Stimulated activated CD8-positive, alpha-beta memory T cell treated with anti-CD3 and anti-CD28 coated beads, Interleukin-4, amount 100 ng/mL, for 4 hours (primary cell): ENCODE measurements at places on chromosomes 3 and 15.

- no peak for DNase-seq
Observed at GRCh38 chr3:89289574-89290190, 182.3 kb downstream of the EPHA3 start.

DNA sequence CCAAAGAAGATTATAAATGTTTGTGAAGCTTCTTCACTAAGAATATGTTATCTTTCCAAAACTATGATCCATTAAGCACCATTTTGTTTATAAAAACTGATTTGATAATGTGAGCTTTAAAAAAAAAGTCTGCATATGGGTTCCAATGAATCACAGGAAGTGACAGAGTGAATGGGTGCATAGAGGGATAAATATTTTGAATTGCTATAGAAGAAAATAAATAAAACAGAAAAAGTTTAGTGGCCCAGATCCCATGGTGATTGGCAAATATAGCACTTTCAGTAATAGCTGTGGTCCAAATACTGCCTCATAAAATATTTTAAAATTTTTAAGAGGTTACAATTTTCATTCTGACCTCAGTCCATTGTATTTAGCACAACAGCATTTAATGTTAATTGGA is 19.2 kb downstream of the CPA3 start:
- no peak for DNase-seq

GRCh38 chr15:90513448-90513847 is 16.3 kb upstream of the CRTC3 start:
- DNase-seq = no peak

GRCh38 chr15:34760909-34761308 is 6.1 kb upstream of the GJD2 start:
- DNase-seq = no peak

DNA sequence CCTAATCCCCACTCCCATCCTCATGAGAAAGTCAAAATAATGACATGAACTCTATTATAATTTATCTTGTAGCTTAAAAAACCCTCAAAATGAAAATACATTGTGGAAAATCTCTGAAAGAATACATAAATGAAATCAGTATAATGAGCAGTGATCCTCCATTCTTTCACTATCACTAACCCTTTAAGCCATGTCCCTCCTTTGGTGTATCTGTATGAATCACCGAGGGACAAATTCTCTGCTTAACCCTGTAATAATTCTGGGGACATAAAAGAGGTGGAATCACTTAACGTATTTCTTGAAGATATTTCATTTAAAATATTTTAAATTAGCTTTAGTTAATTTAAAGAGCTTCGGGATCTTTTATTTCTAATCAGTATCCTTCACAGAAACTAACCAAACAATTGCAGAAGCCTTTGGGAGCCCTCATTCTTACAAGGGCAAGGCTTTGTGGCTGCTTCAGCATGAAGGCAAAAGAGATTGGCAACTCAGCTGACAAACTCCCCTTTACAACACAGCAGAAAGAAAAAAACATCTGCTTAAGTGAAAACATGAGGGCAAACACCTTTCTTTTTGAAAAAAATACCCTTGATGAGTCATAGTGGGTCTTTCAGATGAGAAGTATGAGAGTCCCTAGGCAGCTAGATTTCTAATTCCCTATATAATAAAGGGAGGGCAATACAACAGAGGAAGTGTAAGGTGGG is 44.0 kb upstream of the ALCAM start:
- no peak for DNase-seq

GRCh38 chr3:61114316-61114953 is 136.8 kb downstream of the FHIT start:
- DNase-seq = no peak

GRCh38 chr3:150367757-150368156 is 40.3 kb upstream of the TSC22D2 start:
- DNase-seq = no peak

DNA sequence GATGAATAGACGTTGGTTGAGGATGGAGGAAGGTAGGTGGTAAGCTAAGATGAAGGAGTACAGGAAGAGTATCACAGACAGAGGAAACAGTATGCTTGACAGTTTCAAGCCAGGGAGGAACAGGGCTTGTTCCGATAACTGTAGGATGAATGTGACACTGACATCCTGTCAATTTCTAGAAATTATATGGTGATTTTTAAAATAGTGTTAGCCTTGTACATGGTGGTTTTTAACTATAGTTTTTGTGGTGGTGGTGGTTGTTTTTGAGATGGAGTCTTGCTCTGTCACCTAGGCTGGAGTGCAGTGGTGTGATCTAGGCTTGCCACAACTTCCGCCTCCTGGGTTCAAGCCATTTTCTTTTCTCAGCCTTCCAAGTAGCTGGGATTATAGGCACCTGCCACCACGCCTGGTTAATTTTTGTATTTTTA is 92.8 kb downstream of the FNDC3B start:
- no peak for DNase-seq

DNA sequence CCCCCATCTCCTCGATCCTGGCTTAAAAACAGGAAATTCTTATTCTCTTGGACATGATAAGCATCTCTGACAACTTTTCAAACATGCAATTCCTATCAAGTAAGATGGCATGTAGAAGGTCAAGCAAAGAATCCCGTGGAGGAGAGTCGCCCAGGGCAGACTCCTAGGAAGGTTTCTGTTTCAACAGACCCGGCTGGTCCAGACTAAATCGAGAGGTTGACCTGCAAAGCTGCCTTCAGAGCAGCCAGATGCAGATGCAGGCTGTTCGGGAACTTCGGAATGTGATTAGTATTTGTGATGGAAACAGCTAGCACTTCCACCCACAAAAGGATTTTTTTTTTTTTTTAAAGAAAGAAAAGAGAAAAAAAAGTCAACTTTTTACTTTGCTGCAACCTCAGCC is 216.8 kb downstream of the NR1D2 start:
- DNase-seq = no peak

DNA sequence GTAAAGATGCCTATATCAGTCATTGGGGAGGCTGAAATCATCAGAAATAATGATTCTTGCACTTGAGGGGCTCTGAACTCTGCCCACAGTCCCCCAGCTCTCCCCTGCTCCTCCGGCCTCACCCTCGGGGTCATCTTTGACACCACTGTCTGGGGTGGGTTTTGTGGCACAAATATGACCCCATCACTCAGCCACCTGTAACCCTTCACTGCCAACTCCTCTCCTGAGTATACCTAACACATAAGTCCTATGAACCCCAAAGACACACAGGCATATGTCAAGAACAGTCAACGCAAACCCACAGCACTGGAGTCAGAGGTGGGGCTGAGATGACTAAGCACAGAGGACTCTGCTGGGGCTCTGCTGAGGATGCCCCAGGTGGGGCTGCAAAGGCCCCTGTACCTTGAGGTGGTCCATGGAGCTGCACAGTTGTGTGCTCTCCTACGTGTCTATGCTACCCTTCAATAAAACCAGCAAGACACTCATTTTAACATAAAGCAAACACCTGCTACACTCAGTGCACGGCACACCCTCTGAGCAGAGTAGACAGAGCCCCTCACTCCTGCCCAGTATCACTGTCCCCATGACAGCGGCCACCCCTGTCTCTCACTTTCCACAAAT is 29.9 kb downstream of the SLC41A3 start:
- DNase-seq = no peak

GRCh38 chr3:195180490-195181112 is 90.4 kb downstream of the XXYLT1 start:
- DNase-seq = no peak

DNA sequence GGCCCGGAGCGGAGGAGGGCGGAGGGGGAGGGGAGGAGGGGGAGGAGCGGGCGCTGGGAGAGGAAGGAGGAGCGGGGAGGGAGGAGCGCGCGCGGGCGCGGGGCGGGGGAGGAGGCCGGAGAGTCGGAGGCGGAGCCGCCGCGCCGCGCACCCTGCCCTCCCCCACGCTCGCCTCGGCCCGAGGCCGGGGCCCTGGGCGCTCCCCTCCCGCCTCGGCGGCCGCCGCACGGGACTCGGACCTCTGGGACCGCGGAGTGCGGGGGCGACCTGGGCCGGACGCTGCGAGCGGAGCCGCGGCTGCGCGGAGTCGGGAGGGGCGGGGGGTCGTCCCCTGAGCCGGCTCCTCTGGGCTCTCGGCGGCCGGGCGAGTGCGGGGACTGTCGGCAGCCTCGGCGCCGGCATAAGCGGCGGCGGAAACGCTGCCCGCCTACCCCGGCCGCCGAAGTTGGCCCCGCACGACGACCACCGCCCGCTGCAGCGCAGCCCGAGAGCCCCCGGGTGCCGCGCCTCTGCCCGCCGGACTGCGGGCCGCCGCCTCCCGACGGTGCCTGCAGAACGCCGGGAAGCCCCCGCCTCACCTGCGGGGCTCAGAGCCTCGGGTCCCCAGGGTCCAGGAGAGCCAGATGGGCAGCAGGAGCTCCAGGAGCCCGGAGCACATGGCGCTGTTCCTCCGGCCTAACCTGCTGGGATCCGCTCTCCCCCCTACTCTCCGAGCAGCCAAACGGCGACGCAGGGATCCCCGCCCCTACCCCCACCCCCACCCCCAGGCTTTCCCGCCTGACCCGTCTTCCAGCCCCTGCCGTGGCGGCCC is 406 bp upstream of the GABRB3 start:
- no peak for DNase-seq

- DNase-seq = no peak
Observed at GRCh38 chr15:57640930-57641682, 49.4 kb downstream of the MYZAP start.

DNA sequence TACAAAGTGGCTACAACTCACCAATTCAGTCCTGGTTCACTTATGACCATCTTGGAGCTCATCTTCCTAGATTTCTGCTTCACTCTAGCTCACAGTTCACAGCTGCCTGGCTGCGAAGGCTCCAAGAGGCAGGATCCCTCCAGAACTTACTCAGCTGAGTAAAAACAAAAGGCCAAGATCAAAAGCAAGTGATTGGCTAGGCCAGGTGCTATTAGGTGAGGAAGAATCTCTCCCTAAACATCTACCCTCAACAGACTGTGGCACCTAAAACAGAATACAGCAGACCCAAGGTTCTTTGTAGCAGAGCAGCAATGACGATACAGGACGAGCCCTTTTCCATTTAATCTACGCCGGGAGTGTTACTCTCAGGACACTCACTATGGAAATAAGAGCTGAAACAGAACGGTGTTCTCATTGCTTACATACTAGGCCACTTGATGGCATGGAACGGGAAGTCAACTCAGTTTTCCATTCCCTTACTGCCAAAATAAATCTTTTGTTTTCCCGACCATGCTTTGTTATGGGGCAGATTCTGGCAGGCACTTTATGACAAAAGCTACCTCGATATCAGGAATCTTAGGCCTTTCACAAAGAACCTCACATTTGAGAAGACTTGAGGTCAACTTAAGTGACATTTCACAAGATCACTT is 901 bp downstream of the ICE2 start:
- no peak for DNase-seq

GRCh38 chr3:3015185-3016089 is 94.7 kb downstream of the IL5RA start:
- DNase-seq = no peak

DNA sequence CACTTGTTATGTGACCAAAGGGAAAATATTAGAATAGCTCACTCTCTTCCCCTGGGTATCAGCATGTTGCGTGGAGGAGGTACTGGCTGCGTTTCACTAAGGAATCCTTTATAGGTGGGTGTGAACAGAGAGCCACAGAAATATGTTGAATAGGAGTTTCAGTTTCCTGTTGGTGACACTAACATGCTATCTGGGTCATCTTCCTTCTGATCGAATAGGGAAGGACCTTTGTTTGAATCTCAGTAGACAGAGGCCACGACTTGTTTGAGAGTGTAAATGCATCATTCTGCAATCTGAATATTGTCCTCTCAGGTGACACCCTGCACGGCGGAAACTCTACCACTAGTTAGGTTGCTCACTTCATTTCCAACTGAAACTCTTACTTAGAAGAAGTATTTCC is 157.9 kb upstream of the SLC2A2 start:
- no peak for DNase-seq

DNA sequence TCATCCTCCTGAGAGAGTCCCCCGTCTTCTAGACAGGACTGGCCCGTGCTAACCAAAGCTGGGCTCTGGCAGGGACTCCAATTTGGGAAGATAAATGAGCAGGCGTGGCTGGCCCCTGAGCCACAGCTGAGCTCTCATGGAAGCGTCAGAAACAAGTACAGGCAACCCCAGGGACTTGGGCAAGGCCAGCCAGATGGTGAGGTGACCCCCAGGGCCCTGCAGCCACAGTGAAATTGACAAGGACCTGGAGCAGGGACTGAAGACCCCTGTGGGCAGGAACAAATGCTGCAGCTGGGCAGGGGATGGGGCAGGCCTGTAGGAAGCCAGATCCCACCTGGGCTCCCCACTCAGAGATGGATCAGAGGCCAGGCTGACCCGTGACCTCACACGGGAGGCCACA is 32.8 kb upstream of the CGNL1 start:
- no peak for DNase-seq

DNA sequence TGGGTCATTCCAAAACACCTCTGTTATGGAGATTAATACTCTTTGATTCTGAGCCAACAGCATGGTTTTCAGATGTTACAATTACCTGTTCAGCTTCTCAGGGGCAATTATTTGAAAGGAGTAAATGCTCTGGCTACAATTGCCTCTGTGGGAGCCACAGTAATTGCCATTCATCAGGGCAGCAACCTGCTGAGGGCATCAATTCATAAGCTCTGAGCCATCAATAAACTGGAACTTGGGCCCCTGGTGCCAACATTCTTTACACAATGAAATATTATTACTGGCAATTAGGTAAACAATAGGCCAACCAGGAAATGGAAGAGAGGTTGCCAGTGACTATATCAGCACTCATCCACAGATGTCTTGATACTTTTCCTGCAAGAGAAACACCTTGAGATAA is 660.8 kb downstream of the MECOM start:
- no peak for DNase-seq

DNA sequence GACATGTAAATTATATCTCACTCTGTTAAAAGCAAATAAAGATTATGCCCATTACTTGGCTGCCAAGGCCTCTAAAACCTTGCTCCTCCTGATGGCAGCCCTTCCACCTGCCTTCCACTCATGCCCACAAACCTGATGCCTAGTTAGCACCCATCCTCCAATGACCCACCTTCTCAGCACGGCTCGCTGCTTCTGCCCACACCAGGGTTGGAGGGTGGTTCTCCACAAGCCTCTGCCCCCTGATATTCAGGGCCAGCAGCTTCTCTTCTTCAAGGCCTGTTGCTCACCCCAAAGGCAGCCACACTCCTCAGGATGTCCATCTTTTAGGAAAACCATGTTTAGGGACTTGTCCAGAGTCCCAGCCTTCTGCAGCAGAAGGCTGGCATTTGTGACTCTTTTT is 263.4 kb upstream of the TLE3 start:
- DNase-seq = no peak

DNA sequence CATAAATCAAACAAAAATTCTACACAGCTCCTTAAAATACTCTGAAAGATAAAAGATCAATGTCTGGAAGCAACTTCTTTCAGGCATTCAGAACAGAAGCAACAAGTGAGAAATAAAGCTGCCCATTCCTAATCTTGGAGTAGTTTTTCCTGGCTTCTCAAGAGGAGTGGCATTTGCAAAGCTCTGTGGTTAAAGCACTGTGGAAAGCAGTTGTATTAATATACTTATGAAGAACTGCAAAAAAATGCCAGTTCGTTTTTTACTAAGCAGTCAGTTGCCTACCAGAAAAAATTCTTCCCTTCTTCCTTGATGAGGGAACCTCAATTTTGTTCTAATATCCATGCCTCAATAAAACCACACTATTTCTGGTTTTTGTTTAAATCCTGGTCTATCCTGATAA is 197.8 kb downstream of the TNIK start:
- DNase-seq = no peak

GRCh38 chr15:51401872-51402517 is 60.5 kb downstream of the GLDN start:
- DNase-seq = no peak

GRCh38 chr15:70053001-70053715 is 44.6 kb downstream of the TLE3 start:
- DNase-seq = no peak

- DNase-seq = no peak
Observed at GRCh38 chr15:57375827-57376695, at the start of gene CGNL1. CGNL1 (plus strand) TSS chr15:57376505; CDS start chr15:57438000, 61,495 bp downstream.

- no peak for DNase-seq
Observed at GRCh38 chr15:98889930-98890695, 117.5 kb downstream of the PGPEP1L start.
